Globus pallidus (tissue), 1 donor: ENCODE measurements at places on chromosomes 1 and 21.

DNA sequence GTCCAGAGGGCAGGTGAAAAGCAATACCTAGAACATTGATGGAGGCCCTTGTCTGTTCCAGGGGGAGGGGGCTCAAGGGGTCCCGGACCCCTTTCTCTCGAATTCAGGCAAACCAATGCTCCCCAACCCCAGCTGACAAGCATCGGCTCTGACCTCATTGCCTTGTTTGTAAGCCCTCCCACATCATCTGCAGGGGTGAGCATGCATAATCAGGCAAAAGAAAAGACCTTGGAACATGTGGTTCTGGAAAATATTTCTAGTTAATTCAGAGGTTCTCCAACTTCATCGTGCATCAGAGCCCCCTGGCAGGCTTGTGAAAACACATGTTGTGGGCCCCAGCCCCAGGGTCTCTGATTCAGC lies 231.3 kb downstream of the TOMM20 start:
- no peak for DNase-seq

- no peak for DNase-seq
Measured at GRCh38 chr1:95139039-95139438, 21.9 kb downstream of the TLCD4 start.

GRCh38 chr1:239155466-239156091 lies 230.8 kb upstream of the CHRM3 start:
- no peak for DNase-seq

- no peak for DNase-seq
Measured at GRCh38 chr1:41823471-41823870, 95.3 kb downstream of the HIVEP3 start.

GRCh38 chr1:185759061-185759460 lies 24.9 kb downstream of the HMCN1 start:
- no peak for DNase-seq

DNA sequence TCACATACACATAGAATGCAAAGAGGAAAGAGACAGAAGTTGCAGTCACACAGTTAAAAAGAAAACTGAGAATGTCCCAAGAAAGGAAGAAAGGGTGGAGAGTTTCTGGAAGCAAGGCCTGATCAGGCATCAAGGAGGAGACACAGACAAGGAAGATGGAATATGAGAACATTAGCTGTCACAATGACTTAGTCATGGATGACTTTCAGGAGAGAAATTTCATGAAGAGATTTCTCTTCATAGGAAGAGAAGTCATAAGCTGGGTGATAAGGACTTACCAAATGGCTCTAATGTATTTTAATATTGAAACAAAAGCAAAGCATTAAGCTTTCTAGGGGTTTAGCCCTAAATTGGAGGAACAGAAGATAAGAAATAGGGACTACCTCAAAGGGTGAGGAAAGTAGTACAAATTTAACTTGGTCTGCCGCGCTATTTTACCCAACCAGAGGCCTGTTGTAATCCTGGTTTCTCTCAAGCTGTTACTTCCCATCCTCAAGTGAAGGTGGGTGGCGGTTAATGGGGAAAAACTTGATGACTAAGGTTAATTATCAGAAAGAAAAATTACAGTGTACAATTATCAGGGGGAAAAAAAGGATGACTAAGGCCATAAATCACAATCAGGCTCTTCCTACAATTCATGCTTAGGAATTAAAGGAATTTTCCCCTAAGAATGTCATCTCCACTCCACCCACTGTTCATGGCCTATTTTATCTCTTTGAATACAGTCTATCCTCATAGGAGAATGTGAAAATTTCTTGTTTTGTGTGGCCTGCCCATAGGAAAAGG lies 93.9 kb upstream of the ADGRL2 start:
- no peak for DNase-seq

DNA sequence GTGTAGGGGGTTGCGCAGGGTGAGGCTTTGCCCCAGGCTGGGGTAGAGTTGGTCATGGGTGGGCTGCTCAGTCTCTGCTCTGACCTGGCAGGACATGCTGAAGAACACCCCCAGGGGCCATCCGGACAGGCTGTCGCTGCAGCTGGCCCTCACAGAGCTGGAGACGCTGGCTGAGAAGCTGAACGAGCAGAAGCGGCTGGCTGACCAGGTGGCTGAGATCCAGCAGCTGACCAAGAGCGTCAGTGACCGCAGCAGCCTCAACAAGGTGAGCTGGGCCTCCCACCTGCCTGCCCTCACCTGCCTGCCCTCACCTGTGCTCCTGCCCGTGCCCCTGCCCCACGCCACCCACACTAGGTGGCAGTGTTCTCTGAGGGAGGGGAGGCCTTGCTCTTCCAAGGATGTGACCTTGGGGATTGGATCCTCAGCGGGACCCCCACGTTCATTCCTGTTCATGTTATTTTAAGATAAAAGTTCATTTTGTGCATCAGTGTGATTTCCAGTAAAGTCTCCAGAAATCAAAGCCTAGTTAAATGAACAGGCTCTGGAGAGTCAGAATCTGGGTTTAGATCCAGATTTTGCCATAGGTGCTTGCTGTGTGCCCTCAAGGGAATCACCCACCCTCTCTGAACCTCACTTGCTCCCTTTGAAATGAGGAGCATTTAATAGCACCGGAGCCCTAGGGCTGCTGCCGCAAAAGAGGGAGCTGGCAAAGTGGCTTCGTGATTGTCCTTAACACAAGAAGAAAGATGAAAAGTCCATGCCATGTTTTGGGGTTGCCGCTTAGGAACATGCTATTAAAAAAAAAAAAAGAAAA lies 87.9 kb downstream of the ARHGEF10L start:
- DNase-seq = no peak

- DNase-seq = no peak
Measured at GRCh38 chr1:116454940-116455339, 81.9 kb downstream of the ATP1A1 start.

DNA sequence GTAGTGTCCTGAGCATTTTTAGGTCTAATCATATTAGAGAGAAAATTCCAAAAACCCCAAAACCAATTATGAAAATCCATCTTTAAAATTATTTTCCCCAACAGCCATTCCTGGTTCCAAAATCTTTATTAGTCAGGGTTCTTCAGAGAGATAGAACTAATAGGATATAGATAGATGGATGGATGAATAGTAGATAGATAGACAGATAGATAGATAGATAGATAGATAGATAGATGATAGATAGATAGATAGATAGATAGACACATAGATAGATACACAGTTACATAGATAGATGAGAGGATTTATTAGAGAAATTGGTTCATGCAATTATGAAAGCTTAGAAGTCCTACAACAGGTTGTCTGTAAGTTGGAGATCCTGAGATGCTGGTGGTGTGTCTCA lies 122.7 kb upstream of the POGK start:
- no peak for DNase-seq

DNA sequence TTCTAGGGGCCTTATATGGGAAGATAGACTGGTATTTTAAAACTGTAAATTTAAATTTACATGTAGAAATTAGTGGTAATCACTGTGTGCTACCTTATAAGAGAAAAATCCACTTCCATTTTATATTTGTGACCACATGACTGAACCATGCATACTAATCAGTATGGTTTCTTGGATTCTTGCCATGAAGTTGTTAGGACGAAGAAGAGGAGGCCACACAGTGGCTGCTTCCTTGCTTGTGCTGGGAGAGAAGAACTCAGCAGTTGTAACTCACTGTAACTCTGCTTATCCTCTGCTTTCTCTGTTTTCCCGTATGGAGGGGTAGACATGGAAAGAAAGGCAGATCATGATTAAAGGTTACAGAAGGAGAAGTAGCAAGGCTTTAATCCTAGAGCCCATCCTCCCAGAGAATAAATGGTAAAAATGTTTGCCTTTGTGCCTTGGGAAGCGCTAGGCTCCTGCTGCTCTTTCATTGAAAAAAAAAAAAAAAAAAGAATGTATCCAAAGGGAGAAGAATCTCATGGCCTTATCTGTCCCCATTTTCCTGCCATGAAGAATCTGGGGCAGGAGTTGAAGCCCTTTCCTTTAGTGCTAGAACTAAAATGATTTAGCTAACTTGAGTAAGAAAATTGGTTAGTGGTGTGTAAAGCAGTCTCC lies 32.4 kb downstream of the KCTD3 start:
- peak; percentile 30 for DNase-seq

DNA sequence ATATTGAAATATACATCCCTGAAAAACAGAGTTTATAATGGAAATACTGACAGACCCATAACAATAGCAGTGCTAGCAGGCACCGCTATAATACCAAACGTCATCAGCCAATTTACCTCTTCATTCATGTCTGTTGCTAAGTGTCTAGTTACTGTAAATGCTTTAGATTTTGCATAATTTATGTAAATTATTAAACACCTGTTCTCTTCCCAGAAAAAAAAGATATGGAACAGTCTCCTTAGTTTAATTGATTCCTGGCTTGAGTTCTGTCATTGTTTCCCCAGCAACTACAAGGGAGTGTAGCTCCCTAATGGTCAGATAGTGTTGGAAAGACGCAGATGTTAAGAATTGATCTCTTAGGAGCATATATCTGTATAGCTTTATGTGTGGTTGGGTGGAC lies 817.9 kb upstream of the ADGRL2 start:
- DNase-seq = no peak

DNA sequence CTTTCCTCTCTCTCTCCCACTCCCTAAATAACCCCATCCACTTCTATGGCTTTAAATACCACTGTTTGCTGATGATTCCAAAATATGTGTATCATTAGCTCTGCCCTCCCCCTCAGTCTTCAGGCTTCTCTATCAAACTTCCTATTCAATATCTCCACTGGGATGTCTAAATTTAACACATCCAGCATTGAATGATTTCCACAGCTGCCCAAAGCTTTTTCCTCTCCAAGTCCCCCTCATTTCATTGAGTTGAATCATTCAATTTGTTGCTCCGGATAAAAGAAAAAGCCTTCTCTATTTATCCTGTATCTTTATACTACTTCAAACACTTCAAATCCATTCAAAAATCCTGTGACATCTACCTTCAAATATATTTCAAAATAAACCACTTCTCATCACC lies 225.0 kb downstream of the SEC16B start:
- no peak for DNase-seq

DNA sequence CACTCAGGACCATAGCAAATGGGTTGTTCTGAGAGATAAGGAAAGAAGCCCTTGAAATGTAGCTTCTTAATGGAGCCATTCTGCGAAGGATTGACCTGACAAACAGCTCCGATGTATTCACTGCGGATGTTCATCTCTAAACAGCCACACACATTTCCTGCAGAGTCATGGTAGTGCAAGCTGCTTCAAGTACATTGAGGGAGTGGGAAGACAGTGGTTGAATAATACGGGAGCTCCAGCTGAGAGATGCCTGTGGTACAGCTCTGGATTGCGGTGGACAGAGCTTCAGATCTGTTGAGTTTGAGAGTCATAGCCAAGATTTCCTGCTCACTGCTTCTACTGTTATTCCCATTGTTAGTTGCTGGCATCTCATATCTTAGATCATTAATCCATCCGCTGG lies 86.6 kb downstream of the ZBTB18 start:
- DNase-seq = peak; percentile 9

GRCh38 chr1:226874579-226875425 lies 4.4 kb downstream of the PSEN2 start:
- no peak for DNase-seq

DNA sequence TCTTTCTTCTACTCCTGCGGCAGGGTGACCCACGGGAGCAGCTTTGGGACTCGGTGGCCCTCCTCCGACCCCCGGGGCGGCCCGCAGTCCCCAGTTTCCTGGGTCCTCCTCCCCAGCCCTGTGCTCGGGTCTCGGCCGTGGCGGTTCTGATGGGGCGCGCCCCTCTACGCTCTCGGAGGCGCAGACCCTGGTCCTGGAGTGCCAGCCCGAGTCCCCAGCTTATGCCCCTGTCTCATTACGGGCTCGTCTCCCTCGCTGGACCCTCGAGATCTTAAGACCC lies 430 bp downstream of the BTG2 start:
- DNase-seq = no peak

- DNase-seq = no peak
Measured at GRCh38 chr1:171472183-171472647, 13.1 kb upstream of the PRRC2C start.

DNA sequence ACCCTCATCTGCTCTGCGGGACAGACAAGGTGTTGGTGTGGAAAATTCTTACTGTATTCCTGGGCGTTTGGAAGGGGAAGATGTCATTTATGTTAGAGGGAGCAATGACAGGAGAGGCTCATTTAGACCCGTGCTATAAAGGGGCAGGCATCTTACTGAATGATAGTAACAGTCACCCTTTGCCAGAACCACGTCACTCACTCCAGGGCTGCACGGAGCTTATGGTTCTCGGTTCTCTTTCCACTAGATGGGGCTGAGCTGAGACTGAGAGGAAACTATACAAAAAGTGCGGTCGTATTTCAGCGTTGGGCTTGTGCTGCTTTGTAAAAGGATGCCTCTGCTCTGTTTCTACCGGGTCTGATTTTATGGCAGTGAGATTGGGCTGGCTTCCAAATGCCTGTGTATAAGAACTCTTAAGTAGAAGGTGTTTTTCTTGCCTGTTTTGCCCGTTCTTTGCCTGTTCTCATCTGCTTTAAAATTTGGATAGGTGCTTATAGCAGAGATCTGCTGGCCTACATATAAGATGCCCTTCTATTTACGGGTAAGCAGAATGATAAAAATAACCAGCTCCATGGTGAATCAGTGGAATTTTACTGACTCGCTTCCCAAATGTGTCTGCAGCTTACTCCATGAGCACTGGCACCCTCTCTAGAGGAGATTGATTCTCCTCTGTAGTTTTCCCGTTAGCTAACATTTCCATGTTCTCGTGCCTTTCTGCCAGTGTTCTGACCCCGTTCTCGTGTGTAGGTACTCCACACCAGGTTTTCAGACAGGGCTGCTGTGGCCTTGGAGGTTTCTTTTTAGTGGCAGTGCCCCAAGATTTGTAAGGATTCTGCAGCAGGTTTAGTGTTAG lies 55.9 kb downstream of the MRPS6 start:
- DNase-seq = peak; percentile 51
